SW480 (cell line): ENCODE measurements at places on chromosomes 11 and 22.

- DNase-seq, result no peak
These were observed 28.9 kb upstream of the TMA7B start for GRCh38 chr22:39931251-39931650.

DNA sequence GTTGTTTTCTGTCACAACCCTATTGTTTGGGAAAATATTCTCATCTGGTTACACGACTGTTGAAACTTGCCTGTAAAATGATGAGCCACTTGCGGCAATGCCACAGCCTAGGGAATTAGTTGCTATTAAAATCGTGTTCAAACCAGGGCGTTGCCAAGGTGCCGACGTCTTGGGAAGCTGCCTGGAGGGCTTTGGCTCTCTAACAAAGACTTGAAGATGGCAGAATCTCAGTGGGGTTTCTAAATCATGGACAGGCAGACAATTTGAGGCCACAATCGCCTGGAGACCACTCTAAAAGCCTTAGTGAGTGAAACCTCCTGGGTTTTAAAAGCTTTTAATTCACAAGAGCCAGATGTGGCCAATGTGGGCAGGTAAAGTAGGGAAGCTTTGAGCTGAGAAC is 117.2 kb upstream of the BMAL1 start:
- DNase-seq, result no peak

DNA sequence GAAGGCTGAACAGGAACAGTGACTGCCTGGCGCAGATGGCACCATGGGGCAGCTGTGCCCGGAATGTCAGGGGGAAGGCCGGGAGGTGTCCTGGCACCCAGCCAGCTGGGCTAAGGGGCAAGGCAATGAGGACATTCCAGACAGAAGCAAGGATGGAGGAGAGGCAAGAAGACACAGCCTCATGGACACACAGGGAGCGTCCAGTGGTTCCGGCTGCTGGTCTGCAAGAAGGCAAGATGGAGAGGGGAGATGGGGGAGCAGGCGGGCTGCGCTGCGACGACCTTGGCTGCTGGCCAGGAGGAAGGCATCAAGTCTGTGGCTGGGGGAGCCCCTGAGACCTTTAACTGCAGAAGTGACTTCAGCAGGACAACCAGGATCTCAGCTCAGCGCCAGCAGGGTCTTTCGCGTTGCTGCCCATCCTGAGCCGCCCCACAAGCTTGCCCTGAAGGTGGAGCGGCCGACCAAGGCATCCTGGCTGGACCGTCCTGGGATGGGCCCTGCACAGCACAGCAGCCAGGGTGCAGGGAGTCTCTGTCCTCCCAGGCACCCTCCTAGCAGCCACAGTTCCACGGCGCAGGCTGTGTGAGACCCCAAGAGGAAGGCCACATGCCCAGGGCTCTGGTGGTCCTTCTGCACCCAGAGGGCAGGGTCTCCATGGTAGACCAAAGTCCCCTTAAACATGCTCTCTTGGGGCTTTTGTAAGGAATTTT is 531.7 kb downstream of the BRD1 start:
- DNase-seq, result no peak

DNA sequence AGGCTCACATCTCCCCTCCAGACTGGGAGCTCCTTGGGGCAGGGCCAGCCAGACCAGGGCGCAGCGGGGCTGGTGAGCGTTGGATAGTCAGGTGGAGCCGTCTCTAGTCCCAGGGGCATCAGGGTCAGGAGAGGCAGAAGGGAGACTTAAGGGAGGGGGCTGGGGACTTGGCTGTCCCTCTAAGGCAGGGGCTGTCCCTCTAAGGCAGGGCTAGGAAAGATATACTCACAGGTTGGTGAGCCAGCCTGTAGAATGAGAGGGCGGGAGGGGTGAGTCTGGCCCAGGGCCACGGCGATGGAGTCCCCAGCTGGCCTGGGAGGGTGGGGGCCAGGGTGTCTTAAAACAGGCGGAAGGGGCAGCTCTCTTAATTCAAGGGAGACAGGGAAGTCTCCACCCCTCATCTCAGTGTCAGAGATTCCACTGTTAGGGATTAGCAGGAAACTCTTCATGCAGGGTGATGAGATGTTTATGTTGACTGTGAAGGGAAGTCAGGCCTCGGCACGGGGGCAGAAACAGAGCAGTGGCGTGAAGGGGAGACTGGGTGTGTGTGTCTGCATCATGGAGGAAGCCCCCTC is 11.3 kb downstream of the P2RY2 start:
- no peak for DNase-seq
